ENCODE measurements at places on chromosomes 13 and 19. TPM values are rescaled to one million over a fixed set of nuclear protein-coding genes. Genes with fewer than 3 reads are reported as not detected.

Gene PODNL1
- total RNA-seq, result 1.2 TPM

Gene CBY2
- not detected for total RNA-seq

Gene SHISA7
- not detected for total RNA-seq

Gene GPR4
- 0.13 TPM for total RNA-seq

Gene CRX
- total RNA-seq, result not detected

Gene ARMC6
- total RNA-seq, result 28.1 TPM

Gene CDC42EP5
- total RNA-seq, result not detected

Gene CAPNS1
- 1,446 TPM for total RNA-seq

Gene IZUMO2
- total RNA-seq, result not detected

Gene HRC
- not detected for total RNA-seq

Gene RUBCNL
- 0.07 TPM for total RNA-seq

Gene WASF3
- 0.14 TPM for total RNA-seq

Gene MAST1
- 1.0 TPM for total RNA-seq

Gene NAPSA
- total RNA-seq, result 1.8 TPM
